Central memory CD8-positive, alpha-beta T cell (primary cell): ENCODE measurements at places on chromosomes 4 and X.

- DNase-seq = no peak
Observed at GRCh38 chr4:85861064-85861765, 386.3 kb downstream of the ARHGAP24 start.

DNA sequence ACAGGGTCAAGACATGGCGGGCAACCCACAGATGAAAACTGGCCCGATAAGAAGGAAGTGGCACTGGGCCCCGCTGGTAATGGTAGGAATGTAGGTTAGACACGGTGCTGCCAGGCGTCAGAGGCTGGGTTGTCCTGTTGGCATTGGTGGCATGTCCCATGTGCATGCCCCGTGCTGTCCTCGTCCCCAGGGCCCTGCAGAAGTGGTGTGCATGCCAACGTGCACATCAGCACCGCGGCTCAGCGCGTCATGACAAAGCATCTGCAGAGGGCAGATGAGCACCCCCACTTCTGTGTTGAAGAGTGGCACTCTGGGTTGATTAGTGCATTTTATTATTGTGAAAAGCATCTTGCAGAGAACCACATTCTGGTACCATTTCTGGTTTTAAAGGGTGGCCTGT, 35.6 kb downstream of the NELFA start:
- no peak for DNase-seq

- no peak for DNase-seq
Observed at GRCh38 chr4:91519155-91519554, 784.6 kb upstream of the GRID2 start.

DNA sequence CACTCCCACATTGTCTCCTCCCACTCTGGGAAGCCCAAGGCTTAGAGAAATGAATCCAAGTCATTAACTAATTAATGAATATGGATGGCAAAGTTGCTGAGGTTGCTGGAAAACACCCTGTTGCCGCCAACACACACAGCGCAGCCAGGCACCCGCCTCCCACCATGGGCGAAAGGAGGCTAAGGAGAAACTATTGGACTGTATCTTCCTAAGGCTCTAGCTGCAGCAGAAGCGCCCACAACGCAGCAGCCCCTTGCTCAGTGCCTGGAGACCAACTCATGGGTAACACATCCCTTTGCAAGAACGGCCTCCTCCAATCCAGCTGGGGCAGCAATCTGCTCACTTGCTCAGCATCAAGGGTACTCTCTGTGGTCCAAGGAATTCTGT, 34.2 kb downstream of the TSC22D3 start:
- DNase-seq = no peak

- no peak for DNase-seq
Observed at GRCh38 chr4:71187404-71188155, 151.2 kb upstream of the SLC4A4 start.

DNA sequence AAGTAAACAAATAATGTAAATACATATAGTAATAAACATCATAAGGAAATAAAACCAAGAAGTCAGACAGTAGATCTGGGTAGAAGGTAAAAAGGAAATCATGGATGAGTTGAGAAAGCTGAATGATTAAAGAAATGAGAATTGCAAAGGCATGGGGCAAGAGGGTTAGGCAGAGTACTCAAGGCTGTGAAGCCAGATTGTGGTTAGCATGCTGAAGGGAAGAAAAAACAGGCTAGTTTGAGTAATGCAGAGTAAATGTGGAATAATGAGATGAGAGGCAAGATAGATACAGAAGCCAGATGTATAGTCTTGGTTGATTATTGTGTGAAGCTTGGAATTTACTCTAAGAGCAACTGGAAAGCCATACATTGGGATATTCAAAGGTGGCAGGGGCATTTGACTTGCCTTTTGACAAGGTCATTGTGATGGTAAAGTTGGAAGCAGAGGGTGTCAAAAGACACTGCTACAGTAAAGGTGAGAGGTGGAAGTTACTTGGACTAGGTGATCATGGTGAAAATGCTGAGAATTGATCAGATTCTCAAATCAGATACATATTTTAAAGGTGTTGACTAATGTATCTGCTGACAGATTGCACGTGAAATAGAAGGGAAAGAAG, 307.0 kb downstream of the FSTL5 start:
- no peak for DNase-seq

- no peak for DNase-seq
Observed at GRCh38 chr4:189530848-189531247, 409.8 kb upstream of the FRG1 start.
